ENCODE measurements at places on chromosomes 13 and 19.

DNA sequence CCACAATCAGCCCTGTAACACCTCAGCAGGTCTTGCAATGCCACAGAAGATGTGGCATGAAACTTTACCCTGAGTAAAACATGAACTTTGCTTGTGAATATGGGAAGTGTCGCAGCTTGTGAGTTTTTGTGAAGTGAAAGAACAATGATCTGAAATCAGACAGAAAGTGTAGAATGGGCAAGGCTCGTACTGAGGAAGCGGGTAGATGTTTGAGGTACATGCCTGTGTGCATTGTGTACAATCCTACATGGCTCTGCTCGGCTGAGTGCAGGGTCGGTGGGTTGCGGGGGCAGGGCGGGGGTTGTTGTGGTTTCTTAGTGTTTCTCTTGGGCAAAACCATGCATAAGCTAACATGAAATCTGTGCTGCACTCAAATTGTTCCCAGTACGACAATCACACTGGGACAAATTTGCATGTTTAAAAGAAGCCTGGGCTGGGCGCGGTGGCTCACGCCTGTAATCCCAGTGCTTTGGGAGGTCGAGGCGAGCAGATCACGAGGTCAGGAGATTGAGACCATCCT lies 1.1 kb downstream of the NLRP13 start:
- no peak for DNase-seq

DNA sequence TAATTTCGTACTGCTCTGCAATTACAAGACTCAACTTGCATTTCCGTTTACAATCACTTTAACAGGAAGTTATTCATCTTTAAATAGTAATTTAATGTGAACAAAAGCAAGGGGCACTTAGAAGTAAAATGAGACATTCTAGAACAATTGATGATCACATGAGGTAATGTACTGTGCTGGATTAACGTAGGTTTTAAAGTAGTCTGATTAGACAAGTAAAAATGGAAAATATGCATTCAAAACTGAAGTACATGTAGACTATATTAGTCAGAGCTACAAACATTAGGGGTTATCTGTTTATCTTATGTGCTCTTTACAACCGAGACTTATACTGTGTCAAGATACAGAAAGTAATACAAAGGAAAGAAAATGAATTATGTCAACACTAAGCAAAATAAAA lies 1528.0 kb downstream of the SLITRK5 start:
- no peak for DNase-seq

GRCh38 chr13:21018220-21018619 lies 43.2 kb downstream of the LATS2 start:
- no peak for DNase-seq

GRCh38 chr19:11284515-11284914 lies 11.4 kb upstream of the TSPAN16 start:
- DNase-seq = no peak

GRCh38 chr13:45040173-45040572 lies 50.8 kb downstream of the GPALPP1 start:
- no peak for DNase-seq

DNA sequence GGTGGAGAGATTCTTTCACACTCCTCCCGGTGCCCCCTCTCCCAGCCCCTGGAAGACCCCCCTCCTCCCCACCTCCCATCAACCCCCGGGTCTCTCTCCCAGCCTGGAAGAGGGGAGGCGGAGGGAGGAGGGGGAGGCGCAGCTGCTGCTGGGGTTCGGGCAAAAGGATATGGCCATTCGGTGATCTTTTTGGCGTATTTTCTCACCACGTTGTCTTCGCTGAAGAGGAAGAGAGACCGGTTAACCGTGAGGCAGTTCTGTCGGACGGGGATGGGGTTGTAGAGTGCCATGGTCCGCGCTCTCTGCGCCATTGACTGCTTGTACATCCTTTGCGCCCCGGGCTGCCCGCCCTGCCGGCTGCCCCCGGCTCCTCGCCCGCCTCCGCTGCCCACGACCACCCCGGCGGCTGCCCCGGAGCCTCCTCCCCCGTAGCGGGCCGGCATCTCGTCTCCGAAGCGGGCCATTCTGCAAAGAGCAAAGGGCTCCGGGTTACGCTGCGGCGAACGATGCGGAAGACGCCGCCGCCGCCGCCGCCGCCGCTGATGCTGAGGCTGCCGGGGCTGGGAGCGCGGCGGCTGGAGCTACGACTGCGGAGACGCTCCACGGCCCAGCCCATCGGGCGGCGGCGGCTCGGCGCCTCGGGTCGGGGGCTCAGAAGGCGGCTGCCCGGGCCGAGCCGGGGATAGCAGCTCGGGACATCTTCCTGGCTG lies 363 bp downstream of the CACNA1A start:
- DNase-seq = peak; percentile 2

DNA sequence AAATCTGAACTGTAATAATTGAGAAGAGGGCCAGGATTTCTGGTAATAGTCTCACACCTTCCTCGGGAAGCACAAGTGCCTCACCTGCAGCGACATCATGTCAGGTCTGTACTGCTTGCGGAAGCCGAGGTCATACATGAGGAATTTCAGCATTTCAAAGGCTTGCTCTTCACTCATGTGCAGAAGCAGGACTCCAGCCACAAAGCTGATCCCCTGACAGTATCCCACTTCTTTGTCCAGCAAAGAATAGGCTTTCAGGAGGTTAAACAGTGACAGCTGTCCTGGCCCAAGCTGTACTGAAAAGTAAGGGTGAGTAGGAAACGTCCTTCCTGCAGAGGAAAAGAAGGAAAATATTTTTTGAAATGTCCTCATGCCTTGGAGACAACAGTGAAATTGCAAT lies 182.7 kb downstream of the TBC1D4 start:
- DNase-seq = no peak

GRCh38 chr19:19643158-19644053 lies at the start of gene GMIP:
GMIP (minus strand) TSS chr19:19643657; CDS start chr19:19643529, 128 bp downstream.
- DNase-seq = peak; percentile 85

DNA sequence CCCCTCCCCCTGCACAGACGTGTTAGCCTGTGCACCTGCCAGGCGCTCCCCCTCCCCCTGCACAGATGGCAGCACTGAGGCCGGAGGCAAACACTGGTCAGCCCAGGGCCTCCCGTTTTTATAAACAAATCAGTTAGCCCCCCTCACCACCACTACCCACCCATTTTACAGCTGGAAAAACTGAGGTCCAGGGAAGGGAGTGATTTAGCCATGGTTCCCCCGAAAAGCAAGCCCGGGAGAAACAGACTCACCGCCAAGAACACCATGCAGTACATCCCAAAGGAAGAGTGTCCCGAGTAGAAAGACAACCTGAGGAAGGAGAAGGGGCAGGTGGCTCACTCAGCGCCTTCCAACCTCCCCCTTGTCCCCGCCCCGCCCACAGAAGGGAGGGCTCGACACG lies 8.7 kb downstream of the PLPP2 start:
- DNase-seq = no peak

GRCh38 chr13:54563286-54563685 lies 1534.7 kb downstream of the OLFM4 start:
- no peak for DNase-seq

DNA sequence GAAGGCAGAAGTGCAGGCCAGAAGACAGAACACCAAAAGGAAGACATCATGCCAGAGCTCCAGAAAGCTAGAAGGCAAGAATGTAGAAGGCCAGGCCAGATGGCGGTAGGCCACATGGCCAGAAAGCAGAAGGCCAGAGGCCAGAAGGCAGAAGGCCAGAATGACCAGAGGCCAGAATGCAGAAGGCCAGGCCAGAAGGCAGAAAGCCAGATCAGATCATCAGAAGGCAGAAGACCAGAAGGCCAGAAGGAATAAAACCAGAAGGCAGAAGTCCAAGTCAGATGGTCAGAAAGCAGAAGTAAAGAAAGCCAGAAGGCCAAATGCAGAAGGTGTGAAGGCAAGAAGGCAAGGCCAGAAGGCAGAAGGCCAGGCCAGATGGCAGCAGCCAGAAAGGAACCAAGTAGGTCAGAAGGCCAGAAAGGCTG lies 185.0 kb downstream of the TUBA3C start:
- no peak for DNase-seq

DNA sequence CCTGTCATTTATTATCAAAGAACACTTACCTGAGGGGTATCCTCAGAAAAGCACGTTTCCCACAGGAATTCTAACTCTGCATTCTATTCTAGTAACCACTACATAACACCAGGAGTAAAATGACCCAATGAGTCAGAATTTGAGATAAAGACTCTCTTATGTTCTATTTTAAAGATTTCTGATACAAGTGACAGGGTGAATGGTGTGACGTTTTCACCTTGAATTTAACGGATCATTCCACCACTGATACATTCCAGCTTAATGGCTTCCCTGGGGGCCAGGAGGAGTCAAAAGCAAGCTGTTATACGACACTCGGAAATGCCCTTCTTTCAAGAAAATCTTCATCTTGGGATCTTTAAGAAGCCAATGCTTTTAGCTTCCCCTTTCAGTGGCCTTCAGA lies 55.2 kb downstream of the SLC7A1 start:
- no peak for DNase-seq

DNA sequence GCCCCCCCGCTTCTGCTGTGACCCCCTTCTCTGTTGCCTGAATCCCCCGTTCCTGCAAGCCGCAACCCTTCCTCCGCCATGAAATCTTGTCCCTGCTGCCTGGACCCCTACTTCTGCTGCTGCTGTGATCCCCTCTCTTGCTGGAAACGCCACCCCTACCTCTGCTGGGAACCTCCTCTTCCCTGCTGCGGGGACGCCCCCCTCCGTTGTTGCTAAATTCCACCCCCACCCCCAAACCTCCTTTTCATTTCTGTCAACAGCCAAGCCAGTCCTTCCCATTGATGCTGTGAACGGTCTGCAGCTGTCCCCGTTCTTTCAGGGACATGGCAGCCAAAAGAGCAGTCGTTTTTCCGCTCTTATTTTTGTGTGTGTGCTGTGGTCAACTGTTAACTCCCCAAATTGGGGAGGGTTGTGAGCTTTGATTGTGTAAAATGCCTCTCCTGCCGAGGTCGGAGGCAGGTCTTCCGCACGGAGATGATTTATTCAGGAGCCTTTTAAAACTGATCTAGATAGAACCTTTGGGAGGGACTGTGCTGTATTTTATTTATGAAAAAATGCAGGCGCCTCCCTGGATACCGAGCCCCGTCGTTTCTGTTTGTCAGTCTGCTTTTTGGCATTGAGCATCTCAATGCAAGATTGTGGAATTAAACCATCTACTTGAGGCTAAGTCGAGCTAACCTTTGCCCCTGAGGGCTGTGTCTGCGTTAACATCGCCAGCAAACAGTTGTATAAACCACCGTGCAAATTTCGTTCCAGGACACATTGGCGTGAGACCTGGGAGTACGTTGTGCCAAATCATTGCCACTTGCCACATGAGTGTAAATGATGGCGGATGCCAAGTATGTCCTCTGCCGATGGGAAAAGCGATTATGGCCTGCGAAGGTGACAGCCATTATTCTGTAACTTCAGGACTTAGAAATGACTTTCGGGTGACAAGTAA lies 27.9 kb upstream of the NDUFS7 start:
- DNase-seq = peak; percentile 12

All from activated naive CD4-positive, alpha-beta T cell treated with Interleukin-2 at 50 U/mL for 16 hours (primary cell).